ENCODE measurements at places on chromosomes 13 and 19.

DNA sequence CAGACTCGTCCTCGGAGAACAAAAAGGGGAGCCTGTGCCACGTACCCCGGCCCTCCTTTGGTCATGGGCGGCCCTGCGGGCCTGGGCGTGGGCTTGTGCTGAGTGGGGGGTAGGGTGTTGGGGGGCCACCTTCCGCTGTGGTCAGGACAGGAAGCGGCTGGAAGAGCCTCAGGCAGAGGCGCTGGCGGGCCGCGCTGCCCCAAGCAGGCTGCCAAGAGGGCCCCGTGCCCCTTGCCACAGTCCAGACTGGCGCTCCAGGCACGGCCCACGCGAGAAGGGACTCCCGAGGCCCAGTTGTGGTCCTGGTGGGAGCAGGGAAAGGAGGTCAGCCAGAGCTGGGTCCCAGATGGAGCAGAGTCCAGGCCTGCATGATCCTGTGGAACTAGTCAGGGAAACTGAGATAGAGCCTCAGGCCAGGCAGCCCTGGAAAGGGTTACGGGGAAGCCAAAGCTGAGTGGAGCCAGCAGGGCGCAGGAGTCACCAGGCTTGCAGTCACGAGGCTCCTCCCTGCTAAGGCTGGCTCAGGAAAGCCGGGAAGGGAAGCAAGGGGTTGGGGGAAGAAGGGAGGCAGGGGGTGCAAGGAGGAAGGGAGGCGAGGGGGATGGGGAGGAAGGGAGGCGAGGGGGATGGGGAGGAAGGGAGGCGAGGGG lies 135.0 kb downstream of the CRYL1 start:
- no peak for DNase-seq

GRCh38 chr13:35157143-35157755 lies 215.2 kb downstream of the NBEA start:
- DNase-seq: peak; percentile 10

DNA sequence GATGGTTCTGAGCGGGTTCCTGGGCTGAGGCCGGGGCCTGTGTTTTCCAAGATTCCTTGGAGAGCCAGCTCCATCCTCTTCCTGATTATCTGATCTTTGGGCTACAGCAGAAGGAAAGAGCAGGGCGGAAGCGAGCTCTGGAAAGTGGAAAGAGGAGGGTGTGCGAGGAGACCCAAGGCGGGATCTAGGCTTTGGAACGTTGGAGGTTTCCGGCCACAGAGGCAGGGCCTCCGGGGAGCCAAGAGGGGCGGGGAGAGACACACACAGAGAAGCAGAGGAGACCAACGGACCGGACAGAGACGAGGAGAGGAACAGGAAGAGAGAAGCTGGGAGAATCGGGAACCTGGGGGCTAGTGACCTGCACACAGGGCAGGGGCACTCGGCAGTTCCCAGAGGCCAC lies at the start of gene CLEC11A:
Gene CLEC11A, plus strand, starts transcription at position 296 of the 400 bp plus-strand sequence. CDS start 162 bp downstream, outside the sequence.
- no peak for DNase-seq

DNA sequence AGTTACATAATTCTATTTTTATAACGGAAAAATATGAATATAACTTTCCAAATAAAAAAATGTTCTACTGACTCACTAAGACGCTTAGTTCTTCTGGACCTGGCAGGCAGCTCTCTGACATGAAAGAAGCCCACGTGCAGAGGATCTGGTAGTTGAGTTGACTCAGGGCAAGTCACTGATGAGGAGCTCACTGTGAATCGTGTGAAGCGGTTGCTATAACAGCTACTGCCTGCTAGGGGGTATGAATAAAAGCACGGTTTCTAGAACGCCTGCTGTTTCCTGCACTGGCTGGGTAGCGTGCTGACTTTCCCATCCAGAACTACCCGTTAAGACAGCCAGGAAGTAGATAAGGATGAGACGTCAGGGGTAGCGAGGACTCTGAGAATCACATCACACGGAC lies 54.7 kb upstream of the WASF3 start:
- no peak for DNase-seq

DNA sequence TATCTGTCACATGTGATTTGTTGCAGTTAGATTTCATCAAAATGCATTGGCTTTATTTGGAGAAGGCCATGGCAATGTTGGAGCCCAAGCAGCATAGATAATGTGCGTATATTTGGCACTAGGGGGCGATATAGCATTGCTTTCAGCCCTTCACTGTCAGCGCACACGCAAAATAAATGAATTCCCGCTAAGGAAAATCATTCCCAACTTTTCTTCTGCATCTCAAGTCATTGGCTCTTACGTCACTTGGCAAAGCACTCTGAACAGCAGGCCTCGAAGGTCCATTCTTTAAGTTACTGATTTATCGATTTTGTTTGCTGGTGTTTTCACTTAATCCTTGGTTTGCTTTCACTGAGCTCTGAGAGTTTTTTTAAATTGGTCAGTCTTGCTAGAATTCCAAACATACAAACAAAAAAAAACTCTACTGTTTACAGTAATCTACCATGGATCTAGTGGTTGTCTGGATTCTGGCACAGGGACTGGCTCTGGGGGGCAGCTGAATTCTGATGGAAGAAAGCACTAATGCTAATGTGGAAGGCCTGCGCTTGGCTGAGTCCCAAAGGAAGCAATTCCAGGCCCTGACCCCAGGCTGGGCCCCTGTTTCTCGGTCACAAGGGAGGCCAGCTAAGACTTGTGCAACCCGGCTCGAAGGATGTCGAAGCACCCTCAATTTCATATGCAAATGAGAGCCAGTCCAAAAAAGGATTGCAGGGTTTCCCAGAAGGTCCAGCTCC lies 97.7 kb upstream of the IPO5 start:
- DNase-seq: peak; percentile 64

GRCh38 chr13:51920267-51920666 lies 58.5 kb downstream of the CCDC70 start:
- no peak for DNase-seq

GRCh38 chr19:39531834-39532232 lies 819 bp downstream of the EID2B start:
- DNase-seq: no peak

GRCh38 chr19:47186446-47187334 lies 44.3 kb downstream of the BBC3 start:
- no peak for DNase-seq

DNA sequence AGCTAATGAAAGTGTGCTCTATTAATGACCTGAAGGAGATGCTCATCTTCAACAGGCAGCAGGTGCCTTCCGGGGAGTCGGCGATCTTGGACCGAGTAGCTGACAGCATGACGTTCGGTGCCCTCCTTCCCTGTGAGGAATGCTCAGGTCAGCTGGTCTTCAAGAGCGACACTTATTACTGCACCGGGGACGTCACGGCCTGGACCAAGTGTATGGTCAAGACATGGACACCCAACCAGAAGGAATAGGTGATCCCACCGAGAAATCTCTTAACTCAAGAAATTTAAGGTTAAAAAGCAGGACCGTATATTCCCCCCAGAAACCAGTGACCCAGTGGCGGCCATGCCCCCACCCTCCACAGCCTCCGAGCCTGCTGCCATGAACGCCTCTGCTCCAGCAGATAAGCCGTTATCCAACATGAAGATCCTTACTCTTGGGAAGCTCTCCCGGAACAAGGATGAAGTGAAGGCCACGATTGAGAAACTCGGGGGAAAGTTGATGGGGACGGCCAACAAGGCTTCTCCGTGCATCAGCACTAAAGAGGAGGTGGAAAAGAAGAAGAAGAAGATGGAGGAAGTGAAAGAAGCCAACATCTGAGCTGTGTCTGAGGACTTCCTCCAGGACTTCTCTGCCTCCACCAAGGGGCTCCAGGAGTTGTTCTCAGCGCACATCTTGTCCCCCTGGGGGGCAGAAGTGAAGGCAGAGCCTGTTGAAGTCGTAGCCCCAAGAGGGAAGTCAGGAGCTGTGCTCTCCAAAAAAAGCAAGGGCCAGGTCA lies 22.8 kb upstream of the ANKRD10 start:
- no peak for DNase-seq

DNA sequence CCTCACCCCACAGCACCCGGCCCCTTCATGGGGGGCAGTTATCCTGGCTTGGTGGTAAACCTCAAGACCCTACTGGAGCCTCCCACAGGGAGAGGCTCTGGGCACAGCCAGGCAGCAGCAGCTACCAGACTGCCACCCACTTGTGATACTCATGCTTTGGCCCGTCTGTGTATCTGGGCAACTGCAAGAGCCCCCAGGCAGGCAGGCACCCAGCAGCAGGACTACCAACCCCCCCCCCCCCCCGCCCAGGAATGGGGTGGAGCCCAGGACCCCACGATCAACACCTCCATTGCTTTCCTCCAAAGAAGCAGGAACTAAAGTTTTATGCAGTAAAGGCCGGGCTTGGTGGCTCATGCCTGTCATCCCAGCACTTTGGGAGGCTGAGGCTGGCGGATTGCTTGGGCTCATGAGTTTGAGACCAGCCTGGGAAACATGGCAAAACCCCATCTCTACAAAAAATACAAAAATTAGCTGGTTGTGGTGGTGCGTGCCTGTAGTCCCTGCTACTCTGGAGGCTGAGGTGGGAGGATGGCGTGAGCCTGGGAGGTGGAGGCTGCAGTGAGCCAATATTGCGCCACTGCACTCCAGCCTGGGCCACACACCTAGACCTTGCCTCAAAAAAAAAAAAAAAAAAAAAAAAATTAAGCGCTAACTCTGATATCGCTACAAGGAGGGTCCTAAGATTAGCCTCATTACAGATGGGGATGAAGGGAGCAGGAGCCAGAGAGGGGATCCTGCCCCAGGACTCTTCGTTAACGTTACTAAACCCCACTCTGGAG lies 1.1 kb upstream of the LYL1 start:
- no peak for DNase-seq

- no peak for DNase-seq
Measured at GRCh38 chr13:34277936-34278335, 460.0 kb downstream of the RFC3 start.

DNA sequence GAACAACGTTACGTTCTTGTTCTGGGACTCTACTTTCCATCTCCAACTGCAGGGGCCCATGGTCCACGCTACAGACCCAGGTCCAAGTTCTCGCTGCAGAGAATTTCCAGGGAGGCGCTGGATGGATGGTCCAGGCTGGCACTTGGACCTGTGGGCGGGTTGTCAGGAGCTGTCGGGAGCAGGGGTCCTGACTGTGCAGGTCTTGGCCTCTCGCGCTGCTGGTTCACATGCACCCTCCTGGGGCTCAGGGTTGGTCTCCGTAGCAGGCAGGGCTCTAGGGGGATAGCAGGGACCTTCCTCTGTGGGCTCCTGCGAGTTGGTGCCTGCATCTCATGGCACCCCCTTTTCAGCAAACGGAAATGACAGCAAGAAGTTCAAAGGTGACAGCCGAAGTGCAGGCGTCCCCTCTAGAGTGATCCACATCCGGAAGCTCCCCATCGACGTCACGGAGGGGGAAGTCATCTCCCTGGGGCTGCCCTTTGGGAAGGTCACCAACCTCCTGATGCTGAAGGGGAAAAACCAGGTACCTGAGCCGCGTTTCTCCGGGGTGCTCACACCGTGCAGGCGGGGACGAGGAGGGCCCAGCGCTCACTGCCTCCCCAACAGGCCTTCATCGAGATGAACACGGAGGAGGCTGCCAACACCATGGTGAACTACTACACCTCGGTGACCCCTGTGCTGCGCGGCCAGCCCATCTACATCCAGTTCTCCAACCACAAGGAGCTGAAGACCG lies 6.6 kb downstream of the PTBP1 start:
- no peak for DNase-seq

DNA sequence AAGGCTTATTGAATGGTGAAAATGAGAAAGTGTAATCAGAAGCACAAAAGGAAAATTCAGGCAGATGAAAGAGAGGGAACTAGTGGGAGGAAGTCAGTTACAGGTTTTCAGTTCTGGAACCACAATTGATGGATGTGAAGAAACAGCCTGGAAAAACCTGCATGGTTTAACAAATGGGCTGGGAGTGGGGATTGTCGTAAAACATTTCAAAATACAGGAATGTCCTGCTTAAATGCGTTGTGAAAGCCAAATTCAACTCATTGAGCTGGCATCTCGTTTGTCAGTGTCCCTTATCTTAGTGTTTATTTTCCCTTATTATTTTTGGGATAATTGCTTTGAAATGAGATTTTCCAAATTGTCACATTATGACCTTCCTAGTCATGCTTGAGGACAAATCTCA lies 106.5 kb upstream of the RFC3 start:
- DNase-seq: no peak

- DNase-seq: no peak
Measured at GRCh38 chr19:49780861-49781260, 14.1 kb downstream of the AP2A1 start.

- DNase-seq: peak; percentile 4
Measured at GRCh38 chr13:79541426-79542049, 60.6 kb downstream of the NDFIP2 start.

GRCh38 chr19:53394522-53394973 lies 401 bp upstream of the ZNF765 start:
- no peak for DNase-seq

DNA sequence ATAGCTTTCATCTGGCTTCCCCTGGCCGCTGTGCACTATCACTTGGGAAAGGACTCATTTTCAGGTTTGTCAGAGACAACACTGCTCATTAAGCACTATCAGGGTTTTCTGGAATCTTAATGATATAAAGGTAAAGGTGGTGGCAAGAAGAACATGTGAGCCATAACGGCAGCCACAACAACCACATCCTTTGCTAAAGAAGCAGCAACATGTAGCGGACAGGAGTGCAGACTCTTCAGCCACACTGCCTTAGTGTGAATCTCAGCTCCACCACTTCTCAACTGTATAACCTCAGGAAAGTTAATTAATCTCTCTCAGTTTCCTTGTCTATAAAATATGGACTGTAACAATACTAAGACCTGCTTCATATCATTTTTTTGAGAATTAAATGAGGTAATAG lies 24.1 kb upstream of the MIR17HG start:
- no peak for DNase-seq

DNA sequence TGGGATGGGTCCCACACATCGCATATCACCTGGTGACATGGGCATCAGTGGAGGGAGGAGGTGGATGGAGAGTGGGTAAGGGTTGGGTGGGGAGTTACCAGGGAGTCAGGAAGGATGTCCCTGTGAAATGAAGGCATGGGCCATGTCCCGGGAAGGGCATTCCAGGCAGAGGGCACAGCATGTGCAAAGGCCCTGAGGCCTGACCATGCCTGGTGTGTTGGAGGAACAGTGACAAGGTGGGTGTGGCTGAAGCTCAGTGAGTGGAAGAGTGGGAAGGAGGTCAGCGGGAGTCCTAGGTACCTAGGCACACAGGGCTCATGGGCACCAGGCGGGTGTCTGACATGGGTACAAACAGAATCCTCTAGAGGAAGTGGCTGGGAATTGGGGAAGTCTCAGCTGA lies 11.0 kb upstream of the COLGALT1 start:
- DNase-seq: no peak

- DNase-seq: no peak
Measured at GRCh38 chr19:17320435-17320834, 11.1 kb downstream of the DDA1 start.

GRCh38 chr19:39941615-39942365 lies 7.4 kb upstream of the FCGBP start:
- no peak for DNase-seq

- no peak for DNase-seq
Measured at GRCh38 chr13:31522396-31522795, 216.9 kb upstream of the RXFP2 start.

Measured in NCI-H2171 (cell line).